ENCODE measurements at places on chromosomes 16 and 17.

DNA sequence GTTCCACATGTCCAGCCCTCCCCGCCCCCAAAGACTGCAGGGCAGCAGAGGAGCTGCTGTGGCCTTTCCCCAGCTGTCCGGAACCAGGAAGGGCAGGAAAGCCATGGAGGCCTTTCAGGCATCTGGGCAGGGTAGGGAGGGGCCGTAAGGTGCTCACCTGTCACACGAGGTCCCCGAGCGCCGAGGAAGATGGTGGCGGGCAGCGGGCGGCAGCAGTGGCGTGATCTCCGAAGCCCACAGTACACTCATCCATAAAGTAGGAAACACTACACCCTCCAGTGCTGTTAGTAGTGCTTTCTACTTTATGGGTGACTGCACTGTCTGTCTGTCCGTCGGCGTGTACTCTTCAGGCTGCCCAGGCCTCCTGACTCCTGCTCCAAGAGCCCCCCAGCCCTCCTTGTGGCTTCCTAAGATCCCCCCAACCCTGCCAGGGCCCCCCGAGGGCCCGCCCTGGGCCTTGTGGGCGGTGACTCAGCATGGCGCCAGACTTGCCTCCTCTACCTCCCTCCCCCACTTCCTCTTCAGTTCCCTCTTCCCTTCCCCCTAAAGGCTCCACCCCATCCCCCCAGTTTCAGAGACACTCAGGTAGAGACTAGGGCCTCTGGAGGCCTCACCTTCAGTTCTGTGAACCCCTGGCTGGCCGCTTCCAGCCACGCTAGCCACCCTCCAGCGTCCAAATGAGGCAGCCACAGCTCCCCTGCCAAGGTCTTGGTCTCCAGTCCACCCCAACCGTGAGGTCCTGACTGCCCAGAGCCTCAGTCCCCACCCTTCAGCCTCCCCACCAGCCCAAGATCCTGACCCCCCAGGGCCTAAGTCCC is 2.6 kb upstream of the TSPOAP1 start:
- DNase-seq: peak; percentile 62

DNA sequence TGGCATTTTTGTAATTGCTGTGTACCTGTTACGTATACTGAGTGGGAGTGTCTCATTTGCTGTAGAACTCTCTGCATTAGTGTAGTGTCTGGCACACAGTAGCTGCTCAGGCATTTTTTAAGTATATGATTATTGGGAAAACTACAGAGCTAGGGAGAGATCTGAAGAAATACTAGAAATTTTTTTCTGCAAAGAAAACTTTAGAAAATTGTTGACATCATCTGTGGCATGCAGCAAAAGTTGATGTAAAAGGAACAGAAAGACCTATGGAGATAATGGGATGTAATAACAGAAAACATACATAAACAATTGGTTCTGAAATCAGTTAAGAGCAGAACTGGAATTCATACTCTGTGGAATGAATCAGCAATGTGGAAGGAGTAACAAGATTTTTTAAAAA is 11.6 kb downstream of the CLTC start:
- DNase-seq: no peak

- no peak for DNase-seq
Measured at GRCh38 chr17:57400648-57401047, 144.3 kb downstream of the MSI2 start.

GRCh38 chr16:86899757-86900156 is 321.4 kb downstream of the FOXL1 start:
- DNase-seq: no peak

DNA sequence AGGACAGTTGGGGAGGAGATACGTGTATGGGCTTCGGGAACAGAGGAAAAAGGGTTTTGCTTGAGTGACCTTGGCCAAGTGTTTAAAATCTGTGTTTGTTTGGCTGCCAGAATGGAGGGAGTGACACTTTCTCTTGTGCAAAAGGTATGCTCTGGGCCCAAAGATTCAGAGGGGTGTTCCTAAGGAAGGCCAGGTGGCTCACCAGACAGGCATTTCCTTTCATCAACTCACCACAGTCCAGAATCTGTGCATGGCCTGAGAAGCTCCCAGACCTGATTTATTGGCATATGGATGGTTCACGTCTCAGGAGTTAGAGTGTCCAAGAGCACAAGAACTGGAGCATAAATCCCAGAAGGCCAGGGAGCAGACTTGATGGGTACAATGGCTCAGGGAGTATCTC is 53.4 kb upstream of the NLK start:
- no peak for DNase-seq

- DNase-seq: no peak
Measured at GRCh38 chr17:10077561-10078299, 120.7 kb downstream of the GAS7 start.

GRCh38 chr17:17411692-17412091 is 65.1 kb upstream of the MED9 start:
- no peak for DNase-seq

DNA sequence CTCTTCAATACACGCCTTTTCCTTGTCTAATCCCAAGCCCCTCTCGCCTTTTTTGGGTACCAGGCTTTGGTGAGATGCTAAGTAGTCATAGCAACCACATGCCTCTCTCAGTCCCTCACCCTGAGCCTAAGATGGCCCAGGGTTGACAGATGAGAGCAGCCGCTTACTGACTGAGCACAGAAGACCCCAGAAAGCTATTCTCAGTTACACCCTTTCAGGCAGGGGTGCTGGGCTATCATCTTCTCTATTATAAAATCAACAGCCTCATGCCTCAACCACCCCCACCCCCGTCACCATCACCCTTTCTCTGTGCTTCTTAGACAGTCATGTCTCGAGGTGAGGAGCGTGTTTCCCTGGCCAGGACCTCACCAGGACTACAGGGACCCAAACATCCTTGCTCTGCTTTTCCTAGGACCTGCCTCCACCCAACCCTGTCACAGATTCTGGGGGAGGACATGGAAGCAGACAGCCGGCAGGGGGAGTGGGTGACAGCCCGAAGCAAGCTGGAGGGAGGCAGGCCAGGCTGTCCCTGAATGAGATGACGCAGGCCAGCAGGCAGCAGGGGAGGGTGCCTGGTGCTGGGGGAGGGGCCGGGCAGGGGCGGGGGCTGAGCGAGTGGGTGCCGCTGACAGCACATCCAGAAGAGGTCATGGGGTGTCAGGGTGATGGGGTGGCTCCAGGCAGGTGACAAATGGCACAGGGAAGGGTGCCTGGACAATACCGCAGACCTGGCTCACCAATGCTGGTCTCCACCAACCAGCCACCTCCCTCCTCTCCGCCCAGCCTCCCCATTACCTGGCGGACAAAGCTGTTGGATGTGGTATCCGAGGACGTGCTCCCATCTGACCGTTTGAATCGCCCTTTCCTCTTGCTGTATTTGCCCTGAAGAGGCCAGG is 3.1 kb downstream of the CACNB1 start:
- DNase-seq: peak; percentile 97

- DNase-seq: no peak
Measured at GRCh38 chr17:8572764-8573163, 57.8 kb downstream of the MYH10 start.
